ENCODE measurements at places on chromosomes 16 and 17.

- no peak for DNase-seq
These were observed 2.0 kb upstream of the IL21R start for GRCh38 chr16:27399969-27400368.

GRCh38 chr16:47599512-47599911 is 138.4 kb downstream of the PHKB start:
- DNase-seq = no peak

- DNase-seq = peak; percentile 94
These were observed 4.5 kb downstream of the NBR1 start for GRCh38 chr17:43175213-43176118.

- DNase-seq = no peak
These were observed 21.1 kb upstream of the KCNG4 start for GRCh38 chr16:84260766-84261554.

- DNase-seq = no peak
These were observed 1.2 kb upstream of the LIG3 start for GRCh38 chr17:34979153-34979552.

- no peak for DNase-seq
These were observed 4.2 kb downstream of the RPL13 start for GRCh38 chr16:89564476-89565255.

Data from EH (cell line).